EH (cell line): ENCODE measurements at places on chromosomes 12 and 14.

- DNase-seq = no peak
Observed at GRCh38 chr12:99257672-99258071, 389.9 kb upstream of the GARIN6 start.

- peak; percentile 54 for DNase-seq
Observed at GRCh38 chr14:54567639-54568561, 972 bp downstream of the SAMD4A start.

- DNase-seq = no peak
Observed at GRCh38 chr14:102034301-102034700, 52.5 kb downstream of the HSP90AA1 start.

DNA sequence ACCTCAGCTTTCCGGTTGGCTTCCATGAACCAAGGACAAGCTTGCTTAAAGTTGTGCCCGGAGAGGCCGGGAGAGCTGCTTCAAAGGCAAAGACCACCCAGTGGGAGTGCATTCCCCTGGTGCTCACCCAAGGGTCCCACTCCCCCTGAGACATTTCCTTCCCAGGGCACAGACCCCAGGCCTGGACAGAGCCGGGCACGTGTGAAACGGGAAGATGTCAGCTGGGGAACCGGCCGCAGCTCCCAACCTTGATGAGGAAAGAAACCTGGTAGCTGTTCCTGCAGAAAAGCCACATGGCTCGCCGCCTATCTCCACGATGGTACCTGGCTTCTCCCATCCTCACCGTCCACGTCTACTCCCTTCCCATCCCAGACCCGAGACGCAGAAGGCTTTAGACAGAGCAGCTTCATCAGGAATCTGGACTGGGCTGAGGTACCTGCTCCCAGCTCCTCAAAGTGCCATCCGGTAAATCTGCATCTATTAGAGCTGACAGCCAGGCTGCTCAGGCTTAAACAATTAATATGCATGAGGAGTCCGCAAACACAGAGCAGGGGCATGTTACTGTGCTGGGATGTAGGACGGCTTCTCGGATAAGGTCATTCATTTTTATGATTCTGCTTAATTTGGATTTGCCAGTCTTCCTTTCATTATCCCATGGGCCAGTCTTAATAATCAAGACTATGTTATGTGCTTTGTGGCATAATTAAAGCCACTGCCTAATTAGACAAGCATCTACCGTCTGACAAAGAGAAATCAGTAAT, 53.1 kb downstream of the GALNT9 start:
- no peak for DNase-seq

GRCh38 chr14:90381011-90381786, 15.6 kb upstream of the CALM1 start:
- DNase-seq = no peak

GRCh38 chr12:64667793-64668192, 57.5 kb downstream of the RASSF3 start:
- DNase-seq = no peak

DNA sequence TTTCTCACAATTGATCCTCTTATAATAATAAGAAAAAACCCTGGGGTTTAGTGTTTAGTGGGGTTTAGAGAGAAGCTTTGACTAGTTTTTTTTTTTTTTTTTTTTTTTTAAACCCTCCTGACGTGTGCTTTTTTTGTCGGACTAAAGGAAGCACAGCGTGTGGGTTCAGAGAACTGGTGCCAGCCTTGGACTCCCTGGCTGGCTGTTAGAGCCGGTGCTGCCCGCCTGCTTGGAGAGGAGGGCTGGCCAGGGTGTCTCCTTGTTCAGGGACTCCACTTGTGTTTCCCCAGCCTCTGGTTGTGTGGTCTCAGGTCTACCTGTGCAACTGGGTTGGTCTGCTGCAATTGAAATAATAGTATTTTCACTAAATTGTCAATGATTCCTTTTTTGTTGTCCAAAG, 54.1 kb upstream of the ASPG start:
- no peak for DNase-seq

DNA sequence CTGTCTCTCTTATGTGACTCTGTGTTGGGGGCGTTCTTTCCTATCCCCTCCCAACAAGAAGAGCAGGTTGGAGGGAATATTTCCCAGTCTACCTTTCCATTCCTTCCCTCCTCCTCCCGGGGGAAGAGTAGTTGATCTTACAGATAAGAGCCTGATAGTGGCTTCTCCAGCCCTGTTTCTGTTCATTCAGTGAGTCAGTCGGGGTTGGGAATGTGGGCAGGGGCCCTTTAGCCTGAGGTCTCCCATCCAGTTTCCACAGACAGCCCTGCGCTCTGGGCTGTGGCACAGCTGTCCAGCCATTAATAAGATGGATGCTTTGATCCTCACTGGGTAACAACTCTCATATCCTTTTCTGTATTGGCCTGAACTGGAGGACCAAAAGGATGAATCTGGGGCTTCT, 18.1 kb upstream of the PPP1R1A start:
- DNase-seq = no peak

DNA sequence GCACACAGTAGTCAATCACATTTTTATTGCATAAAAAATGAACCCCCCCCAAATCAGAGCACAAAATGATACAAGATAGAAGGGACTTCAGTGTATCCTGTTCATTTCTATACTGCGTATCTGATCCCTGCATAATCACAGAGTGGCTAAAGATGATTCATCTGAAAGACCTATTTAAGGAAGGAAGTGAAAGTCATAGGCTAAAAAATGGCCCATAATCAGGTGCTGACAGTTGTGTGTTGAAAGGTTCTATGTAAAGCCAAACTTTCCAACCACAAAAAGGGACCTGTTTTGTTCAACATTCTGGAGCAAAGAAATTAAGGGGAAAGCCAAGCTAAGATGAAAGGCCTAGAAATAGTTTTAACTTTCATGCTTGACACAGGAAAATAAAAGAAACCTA, 147.8 kb upstream of the ATP2B1 start:
- peak; percentile 36 for DNase-seq

- DNase-seq = peak; percentile 17
Observed at GRCh38 chr12:93091886-93092648, 163.0 kb upstream of the EEA1 start.

DNA sequence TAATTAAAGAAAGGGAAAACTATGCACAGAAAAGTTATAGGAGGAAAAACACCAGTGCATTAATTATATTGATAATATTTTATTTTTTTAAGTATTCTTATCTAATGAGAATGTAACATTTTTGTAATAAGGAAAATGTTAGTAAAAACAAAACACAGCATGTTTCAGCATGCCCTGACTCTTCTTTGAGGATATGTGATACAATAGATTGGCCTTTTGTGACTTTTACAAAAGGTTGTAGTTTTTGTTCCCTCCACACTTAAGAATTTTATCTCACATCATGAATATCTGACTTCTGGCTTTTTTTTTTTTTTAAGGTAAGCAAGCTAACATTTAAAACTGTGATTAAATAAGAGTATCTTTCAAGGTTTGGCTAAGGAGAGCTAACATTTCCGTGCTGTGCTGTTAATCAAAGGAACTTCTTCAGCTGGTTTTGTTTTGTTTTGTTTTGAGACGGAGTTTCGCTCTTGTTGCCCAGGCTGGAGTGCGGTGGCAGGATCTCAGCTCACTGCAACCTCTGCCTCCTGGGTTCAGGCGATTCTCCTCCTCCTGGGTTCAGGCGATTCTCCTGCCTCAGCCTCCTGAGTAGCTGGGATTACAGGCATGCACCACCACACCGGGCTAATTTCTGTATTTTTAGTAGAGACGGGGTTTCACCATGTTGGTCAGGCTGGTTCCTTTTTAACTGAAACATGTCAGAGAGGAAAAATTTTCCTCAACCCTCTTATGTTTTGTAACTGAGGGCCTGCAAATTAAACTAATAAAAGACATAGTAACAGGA, 30.8 kb upstream of the RESF1 start:
- DNase-seq = no peak

DNA sequence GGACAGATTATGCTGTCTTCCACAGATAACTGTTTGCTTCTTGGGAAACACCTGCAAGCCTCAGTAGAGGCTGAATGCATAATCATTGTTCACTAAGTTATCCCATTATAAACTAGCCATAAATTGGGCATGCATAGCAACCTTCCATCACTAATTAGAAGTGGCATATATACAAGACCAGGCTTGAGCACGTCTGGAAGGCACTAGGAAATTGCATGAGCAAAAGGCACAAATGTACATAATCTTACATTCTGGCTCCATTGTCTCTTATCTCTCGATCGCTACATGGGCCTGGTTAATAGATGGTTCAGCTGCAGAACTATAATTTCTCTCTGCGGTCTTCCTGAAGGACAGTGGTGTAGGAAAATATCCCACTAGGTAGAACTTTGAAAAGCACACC, 679.2 kb downstream of the RPL10L start:
- DNase-seq = no peak

DNA sequence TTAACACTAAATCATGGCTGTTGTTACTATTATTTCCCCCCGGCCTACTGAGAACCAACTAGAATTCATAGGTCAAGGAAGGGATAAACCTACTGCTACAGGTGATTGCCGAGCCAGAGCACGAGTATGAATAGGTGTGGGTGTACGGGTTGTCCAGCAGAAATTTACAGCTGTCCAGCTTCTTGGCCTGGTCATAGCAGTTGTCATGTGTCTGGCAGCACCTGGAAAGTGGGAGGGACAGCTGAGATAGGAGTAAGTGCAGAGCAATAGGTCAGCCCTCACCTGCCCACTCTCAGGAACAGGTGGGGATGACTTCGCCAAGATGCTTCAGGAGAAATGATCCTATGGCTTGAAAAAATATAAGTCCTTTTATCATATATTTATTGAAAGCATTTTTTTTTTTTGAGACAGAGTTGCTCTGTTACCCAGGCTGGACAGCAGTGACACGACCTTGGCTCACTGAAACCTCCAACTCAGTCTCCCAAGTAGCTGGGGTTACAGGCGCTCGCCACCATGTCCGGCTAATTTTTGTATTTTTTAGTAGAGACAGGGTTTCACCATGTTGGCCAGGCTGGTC, 2.6 kb downstream of the PLA2G1B start:
- no peak for DNase-seq

DNA sequence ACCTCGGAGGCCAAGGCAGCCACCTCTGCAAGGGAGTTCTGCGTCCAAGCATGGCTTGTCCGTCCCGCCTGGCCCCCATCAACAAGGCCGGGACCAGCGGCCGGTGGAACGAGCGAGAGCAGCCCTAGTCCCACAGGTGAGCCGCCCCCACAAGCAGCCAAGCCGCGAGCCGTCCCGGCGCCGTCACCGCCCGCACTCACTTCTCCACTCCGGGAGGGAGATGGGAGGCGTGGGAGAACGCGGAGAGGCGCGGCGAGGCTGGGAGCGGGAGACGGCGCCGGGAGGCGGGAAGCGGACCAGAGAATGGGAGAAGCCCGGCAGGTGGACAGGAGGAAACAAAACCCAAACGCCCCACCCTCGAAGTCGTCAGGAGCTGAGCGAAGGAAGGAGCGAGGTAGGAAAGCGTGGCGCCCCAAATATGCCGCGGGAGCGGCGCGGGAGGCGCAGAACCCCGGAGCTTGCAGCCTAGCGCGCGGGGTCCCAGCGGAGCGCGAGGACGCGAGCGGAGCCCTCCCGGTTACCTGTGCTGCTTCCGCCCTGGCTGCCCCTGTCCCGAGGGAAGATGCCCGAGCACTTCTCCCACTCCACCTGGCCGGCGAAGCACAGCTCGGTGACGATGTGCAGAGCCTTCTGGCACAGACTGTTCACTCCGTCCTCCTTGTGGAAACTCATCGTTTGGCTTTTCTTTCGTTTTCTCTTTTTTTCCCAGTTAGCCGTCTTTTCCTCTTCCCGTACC, 600 bp downstream of the SYT10 start:
- DNase-seq = no peak

DNA sequence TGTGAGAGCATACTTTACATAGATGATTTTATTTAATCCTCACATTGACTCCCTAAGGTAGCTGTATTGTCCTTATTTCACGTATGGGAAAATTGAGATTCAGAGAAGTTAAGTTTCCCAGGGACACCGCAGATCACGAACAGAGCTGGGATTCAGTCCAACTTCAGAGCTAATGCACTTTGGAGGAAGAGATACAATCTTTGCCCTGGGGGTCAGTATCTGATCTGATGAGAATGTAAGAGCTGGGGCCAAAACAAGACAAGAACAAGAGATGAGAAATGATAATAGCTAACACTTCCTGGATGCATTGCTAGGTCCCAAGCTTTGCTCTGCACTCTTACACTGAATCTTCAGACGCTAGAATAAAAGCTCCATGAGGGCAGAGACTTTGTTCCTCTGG, 6.0 kb upstream of the CSAD start:
- DNase-seq = peak; percentile 66

- peak; percentile 62 for DNase-seq
Observed at GRCh38 chr12:112198120-112198733, 72.9 kb downstream of the TRAFD1 start.

GRCh38 chr14:94989946-94990345, 167.4 kb downstream of the DICER1 start:
- no peak for DNase-seq

- peak; percentile 47 for DNase-seq
Observed at GRCh38 chr12:92605621-92606170, 97.1 kb upstream of the PLEKHG7 start.

GRCh38 chr12:67344979-67345710, 76.0 kb downstream of the CAND1 start:
- no peak for DNase-seq

DNA sequence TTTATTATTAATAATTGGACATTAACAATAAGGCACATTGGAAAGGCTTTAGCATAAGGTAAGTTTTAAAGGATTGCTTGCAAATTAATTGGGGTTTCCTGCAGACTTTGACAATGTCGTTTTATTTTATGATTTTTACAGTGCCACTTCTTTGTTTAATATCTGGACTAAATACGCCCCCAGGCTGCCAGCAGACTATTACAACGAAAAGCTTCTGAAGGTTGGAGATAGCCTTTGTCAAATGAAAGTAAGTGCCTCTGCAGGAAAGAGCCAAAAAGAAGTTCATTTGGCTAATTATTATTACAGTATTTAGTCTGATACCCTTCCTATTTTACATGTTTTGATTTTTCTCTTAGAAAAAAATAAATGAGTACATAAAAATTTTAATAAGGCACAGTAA, 11.3 kb downstream of the CFAP54 start:
- peak; percentile 48 for DNase-seq

DNA sequence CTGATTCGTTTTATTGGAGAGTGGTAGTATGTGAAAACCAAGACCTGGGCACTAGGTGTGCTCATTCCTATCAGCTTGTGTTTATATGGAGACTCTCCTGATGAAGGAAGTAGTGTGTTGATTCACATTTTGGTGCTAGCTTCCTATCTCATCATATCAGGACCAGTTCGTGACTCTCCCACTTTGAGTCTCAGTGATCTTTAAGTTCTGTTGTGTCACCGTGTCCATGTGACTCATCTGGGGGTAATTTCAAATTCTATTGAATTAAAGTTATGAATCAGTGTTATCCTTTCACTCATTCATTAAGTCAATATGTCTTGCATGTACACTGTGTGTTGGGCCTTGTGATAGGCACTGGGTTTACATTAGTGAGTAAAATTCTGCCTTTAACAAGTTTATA, 180.2 kb downstream of the CACNA1C start:
- DNase-seq = peak; percentile 81

- DNase-seq = peak; percentile 5
Observed at GRCh38 chr12:25644979-25645378, 91.9 kb upstream of the LMNTD1 start.

- no peak for DNase-seq
Observed at GRCh38 chr12:93010461-93010860, 81.4 kb upstream of the EEA1 start.
